ENCODE measurements at places on chromosomes 7 and 10.

DNA sequence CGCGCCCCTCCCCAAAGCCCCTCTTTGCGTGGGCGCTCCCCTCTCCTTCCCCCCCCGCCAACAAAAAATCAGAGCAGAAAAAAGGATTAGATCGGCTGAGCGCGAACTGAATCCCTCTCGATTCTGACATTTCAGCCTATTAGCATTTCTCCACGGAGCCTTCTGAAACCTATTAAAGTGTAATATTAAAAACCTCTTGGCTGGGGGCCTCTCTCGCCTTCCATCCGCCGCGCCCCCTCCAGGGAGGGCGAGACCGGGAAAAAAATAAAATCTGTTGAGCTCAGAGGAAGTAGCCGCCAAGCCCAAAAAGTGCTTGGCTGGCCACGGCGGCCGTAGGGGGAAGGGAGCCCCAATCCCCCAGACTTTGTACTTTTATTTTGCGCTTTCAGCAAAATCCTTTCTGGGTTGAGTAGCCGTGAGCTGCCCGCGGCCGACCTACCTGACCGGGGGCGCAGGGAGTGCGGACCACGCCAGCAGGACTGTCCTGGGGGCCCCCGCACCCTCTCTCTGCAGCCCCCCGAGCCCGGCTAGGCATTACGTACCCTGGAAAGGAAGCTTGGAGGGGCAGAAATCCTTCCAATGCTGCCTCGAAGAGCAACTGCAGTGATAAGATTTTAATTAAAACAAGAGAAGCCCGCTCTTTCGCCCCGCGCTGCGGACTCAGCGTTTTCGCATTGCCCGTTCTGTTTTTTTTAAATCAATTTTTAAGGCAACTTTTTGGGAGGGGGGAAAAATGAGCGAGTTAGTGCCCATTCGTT, 1.3 kb upstream of the TNRC18 start:
- peak; percentile 86 for DNase-seq

DNA sequence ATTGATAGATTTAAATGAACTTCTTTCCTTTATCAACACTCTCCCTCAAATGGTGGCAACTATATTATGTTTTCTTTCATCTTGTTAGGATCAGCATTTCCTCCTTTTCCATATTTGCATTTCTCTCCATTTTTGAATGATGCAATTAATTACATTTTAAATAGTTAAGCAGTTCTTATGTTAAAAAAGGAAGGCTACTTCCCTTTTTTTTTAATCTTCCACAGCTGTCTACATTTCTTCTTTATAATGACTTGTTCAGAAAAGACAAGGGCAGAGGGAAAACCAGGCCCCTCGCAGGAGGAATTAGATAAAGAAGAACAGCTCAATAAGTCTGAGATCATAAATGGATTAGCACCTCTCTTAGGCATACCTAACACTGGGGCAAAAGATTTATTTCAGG, 208.9 kb downstream of the ARL4A start:
- no peak for DNase-seq

GRCh38 chr7:100215895-100216294, 3.9 kb upstream of the PVRIG start:
- DNase-seq: peak; percentile 93

DNA sequence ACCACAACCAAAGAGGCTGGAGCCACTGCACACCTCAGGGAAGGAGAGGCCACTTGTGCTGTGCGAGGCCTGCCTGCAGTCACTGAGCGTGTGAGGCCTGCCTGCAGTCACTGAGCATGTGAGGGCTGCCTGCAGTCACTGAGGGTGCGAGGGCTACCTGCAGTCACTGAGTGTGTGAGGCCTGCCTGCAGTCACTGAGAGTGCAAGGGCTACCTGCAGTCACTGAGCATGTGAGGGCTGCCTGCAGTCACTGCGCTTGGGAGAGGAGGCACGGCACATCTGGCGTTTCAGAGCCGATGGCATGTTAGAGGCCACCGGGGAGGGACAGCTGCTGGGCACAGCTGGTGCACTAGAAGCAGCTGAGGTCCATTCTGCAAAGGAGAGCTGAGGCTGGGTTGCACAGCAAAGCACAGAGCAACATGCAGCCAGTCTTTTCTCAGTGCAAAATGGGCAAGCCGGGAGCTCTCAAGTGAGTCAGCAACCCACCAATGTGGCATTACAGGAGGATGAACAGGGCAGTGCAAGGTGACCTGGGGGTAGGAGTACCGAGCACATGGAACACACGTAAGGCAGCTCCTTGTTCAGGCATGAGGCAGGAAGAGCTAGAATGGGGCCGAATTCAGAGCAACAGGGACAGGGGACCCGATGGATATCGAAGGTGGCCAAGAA, 540.1 kb downstream of the PTPRN2 start:
- DNase-seq: no peak

GRCh38 chr10:34690383-34691049, 124.6 kb downstream of the PARD3 start:
- no peak for DNase-seq

GRCh38 chr10:97689559-97690020, 2.5 kb upstream of the AVPI1 start:
- DNase-seq: no peak

DNA sequence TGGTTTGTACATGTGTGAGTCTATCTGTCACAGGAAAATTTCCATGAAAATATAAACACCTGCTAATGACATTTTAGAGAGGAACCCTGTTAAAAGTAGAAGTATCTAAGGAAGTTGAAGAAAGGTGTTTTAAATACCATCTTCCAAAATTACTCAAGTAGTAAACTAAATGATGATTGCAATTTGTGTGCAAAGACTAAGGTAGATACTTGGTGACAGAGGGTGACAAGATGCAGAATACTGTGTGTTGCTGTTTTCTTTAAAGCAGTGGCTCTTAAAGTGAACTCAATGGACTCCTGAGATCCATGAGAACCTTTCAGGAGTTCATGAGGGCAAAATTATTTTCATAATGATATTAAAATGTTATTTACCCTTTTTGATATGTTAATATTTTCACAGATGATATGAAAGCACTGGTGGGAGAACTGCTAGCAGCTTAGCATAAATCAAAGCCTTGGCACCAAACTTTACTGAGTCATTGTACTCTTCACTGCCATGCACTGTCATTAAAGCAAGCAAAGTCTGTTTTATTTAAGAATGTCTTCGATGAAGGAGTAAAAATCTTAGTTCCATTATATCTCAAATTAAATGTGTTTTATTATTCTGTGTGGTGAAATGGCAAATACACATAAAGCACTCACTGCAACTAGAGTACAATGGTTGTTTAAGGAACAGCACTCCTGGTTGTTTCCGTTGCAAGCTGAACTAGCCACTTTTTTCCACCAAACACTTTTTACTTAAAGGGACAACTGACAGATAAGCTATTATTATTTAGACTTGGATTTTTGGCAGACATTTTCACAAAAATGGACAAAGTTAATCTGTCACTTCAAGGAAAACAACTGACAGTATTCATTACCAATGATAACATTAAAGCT, 133.7 kb downstream of the LRRN3 start:
- DNase-seq: no peak

- DNase-seq: no peak
Observed at GRCh38 chr10:128416231-128416630, 290.0 kb upstream of the MKI67 start.

GRCh38 chr7:24665564-24666294, 91.5 kb downstream of the GSDME start:
- peak; percentile 56 for DNase-seq

DNA sequence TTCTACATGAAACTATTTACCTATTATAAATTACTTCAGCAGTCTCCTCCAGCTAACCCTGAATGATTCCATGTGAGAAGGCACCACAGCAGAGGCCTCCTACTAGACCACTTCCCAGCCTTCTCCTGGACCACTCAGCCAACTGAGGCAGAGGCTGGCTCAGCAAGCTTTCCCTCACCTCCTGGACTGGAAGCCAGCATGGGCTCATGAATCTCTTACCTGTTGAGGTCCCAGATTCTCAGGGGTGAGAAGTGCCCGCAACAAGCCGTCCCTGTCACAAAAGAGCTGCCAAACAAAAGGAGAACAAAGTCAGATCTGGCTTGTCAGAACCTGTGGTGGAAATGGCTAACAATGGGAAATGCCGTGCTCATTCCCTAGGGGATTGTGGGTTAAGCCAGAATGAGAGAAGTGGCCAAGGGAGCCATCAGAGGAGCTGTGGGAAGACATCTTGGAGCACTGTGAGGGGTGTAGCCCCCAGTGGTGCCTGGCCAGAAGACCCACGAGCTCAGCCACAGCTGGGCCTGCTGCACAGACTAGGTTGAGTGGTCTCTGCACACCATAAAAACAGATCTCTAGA, 36.5 kb downstream of the DPCD start:
- no peak for DNase-seq

DNA sequence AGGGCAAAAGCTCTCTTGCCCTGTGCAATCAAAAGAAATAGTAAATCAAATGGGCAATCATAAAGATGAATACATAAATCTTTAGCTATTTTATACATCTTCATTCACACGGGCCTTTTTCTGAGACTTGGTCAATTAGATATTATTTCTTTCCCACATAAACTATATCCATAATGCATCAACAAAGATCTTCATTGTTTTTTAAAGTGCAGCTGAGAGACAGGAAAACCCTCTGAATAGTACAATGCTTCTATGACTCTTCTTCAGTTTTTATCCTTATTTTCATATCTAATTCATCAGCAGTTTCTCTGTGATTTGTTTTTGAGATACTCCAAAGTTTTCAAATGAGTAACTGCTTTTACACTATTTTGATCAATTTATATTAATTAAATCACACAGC, 25.5 kb downstream of the LARP4B start:
- DNase-seq: no peak

Measured in muscle of arm (tissue), 14 donors.